Cortex of kidney (tissue), 1 donor: ENCODE measurements at places on chromosomes 16 and 17.

DNA sequence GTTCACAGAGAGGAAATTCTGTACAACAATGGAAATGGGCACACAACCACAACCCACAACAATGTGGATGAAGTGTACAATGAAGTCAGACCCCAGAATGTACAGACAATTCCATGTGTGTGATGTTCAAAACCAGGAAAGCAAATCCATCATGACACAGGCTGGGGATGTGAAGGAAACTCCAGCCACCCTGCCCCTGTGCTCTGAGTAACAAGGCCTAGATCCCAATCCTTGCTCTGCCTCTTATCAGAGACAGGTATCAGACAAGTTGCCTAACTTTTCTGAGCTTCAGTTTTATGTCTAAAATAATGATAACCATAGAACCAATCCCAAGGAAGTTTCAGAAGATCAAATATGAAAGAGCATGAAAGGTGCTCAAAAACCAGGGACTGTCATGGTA lies 1.8 kb upstream of the C16orf95 start:
- no peak for DNase-seq

DNA sequence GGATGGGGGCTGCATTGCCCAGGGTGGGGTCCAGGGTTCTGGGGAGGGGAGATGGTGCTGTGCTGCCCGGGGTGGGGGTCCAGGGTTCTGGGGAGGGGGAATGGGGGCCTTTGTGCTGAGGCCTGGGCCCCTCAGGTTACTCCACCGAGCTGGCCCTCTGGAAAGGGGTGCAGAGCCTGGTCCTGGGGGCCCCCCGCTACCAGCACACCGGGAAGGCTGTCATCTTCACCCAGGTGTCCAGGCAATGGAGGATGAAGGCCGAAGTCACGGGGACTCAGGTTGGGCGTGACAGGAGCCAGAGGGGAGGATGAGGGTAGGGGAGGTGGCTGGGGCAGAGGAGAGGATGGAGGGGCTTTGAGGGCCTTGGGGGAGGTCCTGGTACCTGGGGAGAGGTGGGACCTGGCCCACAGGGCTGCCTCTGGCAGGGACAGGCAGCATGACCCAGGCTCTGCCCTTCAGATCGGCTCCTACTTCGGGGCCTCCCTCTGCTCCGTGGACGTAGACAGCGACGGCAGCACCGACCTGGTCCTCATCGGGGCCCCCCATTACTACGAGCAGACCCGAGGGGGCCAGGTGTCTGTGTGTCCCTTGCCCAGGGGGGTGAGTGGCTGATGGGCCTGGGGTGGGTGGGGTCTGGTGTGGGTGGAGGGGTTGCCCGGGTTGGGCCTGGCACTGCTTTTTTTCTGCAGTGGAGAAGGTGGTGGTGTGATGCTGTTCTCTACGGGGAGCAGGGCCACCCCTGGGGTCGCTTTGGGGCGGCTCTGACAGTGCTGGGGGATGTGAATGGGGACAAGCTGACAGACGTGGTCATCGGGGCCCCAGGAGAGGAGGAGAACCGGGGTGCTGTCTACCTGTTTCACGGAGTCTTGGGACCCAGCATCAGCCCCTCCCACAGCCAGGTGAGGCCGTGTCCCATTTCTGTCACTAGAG lies 7.8 kb downstream of the ITGAX start:
- no peak for DNase-seq

DNA sequence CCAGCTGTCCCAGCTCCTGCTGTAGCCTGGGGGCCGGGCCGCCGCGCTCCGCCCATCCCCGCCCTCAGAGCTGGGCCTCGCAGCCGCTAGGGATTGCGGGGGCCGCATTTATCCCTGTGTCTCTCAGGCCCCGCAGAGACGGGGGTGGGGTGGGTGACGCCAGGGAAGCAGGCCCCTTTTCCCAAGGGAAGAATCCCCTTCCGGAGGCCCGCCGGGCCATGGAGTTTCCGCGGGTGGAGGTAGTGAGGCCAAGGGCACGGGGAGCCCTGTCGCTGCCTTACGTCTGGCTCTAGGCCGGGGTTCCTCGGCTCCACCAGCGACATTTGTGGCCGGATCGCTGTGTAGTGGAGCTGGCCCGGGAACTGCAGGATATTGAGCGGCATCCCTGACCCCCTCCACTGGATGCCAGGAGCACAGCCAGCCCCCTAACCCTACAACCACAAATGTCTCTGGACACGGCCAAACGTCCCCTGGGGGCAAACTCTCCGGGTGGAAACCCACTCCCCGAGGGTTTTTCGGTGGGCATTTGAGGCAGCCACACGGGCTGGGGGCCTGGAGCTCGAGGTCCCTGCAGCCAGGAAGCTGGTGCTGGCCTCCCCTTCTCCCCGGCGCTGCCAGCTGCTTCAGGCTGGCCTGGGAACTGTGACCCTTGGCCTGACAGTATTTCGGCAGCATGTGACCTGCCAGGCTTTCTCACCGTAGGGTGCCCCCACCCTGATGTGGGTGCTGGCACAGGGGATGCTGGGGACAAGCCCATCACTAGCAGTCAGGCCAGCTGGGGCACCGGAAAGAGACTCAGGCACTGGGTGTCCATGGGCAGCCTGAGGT lies 12.0 kb upstream of the CD300A start:
- DNase-seq = no peak

DNA sequence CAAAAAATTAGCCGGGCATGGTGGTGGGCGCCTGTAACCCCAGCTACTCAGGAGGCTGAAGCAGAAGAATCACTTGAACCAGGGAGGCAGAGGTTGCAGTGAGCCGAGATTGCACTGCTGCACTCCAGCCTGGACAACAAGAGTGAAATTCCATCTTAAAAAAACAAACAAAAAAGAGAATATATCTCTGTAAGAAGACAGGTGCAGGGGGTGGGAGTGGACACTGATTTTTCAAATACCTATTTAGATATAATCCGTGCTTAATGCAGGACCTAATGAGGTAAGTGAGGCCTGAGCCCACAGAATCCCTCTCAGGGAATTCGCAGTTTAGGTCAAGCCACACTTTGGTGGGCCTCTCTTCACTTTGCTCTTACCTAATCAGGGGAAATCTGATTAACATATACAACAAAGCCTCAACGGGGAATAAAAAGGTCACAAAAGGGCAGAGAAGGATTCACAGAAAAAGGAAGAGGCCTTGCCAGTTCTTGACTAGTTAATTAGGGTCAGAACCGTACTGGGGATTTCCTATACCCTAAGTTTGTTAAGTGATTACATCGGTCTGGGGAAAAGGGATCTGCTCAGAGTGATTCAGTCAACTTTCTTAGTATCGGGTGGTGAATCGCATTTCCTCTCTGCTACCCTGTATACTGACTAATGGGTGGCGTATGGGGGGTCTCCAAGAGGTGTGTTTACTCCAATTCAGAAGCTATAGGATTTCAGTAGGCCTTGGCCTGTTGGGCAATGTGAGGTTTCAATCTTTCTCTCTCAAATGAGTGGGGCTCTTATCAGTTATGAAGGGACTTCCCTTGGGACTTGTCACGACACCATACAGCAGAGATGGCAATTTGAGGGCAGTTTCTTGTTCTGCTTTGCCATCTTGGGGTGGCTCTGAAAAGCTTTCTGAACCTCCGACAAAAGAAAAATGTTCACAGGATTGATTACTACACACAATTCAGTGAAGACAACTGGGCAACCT lies 1.9 kb upstream of the NFAT5 start:
- no peak for DNase-seq

DNA sequence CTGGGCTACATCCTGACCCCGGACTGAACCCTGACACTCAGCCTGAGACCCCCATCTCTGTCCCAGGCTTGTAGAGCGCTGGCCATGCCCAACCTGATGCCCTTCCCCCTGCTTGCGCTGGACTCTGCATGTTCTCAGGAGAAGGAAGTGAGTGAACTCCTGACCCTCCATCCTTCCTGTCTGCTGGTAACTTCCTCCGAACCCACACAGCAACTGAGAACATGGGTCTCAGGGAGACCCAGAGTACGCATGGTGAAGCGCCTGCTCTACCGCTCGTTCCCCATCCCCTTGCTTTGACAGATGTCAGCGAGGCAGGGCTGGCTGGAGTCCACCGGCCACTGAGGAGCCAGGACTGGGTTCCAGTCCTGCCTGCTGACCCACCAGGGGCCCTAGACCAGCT lies 6.1 kb downstream of the CAMKK1 start:
- no peak for DNase-seq

DNA sequence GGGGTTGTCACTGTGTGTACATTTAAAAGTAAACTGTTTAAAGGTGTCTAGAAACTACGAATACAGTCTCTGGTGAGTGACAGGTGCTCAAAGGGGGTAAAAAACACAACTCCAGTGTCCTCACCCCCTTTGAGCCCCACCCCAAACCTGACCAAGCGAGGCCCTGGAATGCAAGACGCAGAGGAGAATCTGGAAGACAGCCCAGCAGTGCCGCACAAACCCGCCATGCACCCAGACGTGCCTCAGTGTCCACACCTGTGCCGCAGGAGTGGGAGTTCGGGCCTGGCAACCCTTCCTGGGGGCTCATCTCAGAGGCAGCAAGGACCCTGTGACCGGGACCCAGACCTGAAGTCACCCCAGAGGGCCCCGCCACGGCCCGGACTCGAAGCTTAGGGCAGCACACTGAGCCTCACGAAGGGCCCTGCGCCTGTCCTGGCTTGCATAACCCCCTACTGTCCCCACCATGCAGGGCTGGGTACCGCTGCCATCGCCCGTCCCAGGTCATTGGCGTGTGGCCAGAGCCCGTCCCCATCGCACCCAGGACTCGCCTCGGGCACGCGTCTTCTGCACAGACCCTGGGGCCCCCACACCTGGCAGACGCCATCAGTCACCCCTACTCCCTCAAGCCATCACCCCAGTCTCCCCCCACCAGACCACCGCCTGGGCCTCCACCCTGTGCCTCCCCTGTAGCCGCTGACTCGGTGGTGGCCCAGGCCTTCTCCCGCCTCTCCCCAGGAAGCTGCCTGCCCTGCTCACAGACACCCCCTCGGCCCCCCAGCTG lies 33.0 kb upstream of the ZC3H18 start:
- no peak for DNase-seq

DNA sequence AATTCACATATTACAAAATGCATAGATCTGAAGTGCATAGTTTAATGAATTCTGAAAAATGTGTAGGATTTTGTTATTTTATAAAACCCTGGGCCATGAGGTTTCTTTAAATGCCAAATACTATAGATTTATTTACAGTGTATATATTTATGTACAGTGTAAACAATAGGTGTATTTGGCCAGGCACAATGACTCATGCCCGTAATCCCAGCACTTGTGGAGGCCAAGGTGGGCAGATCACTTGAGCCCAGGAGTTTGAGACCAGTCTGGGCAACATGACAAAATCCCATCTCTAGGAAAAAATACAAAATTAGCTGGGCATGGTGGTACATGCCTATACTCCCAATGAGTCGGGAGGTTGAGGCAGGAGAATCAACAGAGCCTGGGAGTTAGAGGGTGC lies 249.4 kb downstream of the PRKCA start:
- no peak for DNase-seq

- DNase-seq = no peak
Measured at GRCh38 chr17:13378361-13378760, 223.4 kb downstream of the HS3ST3A1 start.

- no peak for DNase-seq
Measured at GRCh38 chr17:59439262-59439661, 107.8 kb downstream of the YPEL2 start.

DNA sequence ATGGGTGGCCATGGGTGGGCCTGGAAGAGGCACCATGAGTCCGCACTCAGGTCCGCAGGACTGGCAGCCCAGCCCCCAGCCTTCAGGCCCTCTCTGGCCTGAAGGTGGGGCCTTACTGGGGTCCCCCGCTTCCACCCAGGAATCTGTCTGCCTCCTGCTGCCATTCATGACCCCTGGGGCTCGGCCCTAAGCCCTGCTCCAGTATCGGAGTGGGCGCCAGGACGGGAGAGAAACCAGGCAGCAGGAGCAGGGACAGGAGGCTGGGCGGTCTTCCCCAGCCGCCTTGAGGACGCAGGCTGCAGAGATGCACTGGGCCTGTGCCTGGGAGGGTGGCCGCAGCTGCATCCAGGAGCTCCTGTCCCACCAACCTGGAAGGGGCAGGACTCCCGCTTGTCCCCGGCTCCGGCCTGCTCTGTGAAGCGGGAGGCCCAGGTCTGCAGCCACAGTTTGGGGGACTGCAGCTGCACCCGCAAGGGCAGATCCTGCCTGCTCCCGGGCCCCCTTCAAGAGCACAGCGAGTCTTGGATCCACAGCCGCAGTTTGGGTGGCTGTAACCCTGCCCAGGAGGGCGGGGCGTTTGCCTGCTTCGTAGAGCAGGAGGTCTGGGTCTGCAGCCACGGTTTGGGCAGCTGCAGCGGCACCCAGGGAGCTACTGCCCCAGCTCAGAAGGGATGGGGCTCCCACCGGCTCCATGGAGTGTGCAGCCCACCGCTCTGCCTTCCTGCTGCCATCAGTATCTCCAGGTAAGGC lies 81.8 kb upstream of the DNAJA2 start:
- no peak for DNase-seq

- no peak for DNase-seq
Measured at GRCh38 chr17:8867361-8867981, at the start of gene PIK3R6. Gene PIK3R6 (minus strand): TSS chr17:8867674. CDS start chr17:8849794, 17,880 bp downstream.

DNA sequence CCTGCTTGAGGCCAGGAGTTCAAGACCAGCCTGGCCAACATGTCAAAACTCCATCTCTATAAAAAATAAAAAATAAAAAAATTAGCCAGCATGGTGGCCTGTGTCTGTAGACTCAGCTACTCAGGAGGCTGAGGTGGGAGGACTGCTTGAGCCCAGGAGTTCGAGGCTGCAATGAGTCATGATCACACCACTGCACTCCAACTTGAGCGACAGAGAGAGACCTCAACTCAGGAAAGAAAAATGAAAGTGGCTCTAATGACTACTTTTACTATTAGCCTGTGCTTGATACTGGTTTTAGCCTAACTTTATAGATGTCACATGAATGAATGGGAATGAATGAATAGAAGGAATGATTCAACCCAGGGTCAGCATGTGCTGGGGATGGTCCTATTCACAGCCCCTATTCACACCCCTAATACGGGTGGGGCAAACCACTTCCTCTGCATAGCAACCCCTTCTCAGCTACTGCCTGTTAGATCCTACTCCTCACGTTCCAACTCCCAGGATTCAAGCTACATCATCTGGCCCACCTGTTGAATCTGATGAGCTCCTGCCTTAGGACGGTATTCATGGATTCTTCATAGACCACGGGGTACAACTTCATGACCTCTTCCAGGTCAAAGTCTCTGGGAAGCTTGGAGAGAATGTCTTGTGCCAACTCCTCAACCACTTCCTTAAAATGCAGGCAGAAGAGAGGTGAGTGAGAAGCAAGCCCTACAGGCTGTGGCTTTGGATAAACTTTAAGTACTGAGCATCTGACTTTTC lies 40.5 kb downstream of the LYRM1 start:
- no peak for DNase-seq
